ENCODE measurements at places on chromosomes 11 and 22.

- no peak for DNase-seq
Observed at GRCh38 chr11:18295316-18295715, 26.6 kb downstream of the HPS5 start.

DNA sequence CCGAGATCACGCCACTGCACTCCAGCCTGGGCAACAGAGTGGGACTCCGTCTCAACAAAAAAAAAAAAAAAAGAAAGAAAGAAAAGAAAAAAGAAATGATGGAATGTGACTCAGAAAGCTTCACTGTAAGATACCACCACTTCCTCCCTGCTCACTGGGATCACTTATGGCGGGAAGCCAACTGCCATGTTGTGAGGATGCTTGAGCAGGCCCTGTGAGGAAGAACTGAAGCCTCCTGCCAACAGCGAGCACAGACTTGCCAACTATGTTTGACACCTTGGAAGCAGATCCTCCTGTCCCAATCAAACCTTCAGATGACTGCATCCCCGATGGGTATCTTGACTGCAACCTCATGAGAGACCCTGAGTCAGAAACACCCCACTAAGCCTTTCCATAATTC, 8.3 kb downstream of the SEC14L6 start:
- no peak for DNase-seq

- DNase-seq: no peak
Observed at GRCh38 chr11:34620820-34621792, at the start of gene EHF. TSS of gene EHF (plus strand) at chr11:34621093. CDS start at chr11:34642631, 21,538 bp downstream.

- DNase-seq: no peak
Observed at GRCh38 chr22:29570456-29570855, 10.5 kb downstream of the NIPSNAP1 start.

DNA sequence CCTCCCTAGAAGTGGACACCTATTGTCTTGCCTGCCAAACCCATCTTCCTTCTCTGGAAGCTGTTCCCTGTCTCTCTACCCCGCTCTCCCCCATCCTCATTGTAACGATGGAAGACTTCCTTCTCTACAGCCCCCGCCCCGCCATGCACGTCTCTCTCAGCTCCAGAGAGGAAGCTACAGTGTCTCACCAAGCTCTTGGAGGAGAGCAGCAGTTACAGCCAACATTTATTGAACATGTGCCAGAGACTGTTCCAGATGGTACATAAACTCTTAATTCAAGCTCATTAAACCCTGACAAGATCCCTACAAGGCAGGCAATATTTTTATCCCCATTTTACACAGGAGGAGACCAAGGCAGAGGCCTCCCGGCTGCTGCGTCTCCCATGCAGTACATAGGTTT, 15.1 kb downstream of the MCHR1 start:
- DNase-seq: no peak

- DNase-seq: no peak
Observed at GRCh38 chr11:74729397-74729796, 1.8 kb downstream of the CHRDL2 start.

- no peak for DNase-seq
Observed at GRCh38 chr11:26194881-26195280, 137.0 kb upstream of the ANO3 start.

- no peak for DNase-seq
Observed at GRCh38 chr11:25981998-25982397, 349.9 kb upstream of the ANO3 start.

GRCh38 chr11:88359114-88359513, 21.6 kb upstream of the CTSC start:
- DNase-seq: no peak

DNA sequence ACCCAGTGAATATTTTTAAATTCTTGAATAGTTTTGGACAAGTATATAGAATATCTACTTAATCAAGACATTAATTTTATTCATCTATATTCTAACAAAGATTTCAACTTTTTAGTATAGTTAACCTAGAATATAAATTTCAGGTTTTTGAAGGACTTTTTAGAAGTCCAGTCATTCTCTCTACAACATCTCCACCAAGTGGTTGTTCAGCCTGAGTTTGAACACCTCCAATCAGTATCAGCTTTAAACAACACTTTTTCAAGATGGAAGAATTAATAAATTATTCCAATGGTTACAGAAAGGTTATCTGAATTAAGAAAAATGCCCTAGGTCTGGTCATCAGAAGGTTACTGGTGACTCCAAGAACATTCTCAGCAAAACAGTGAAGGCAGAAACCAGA, 31.8 kb downstream of the EIF3M start:
- no peak for DNase-seq

DNA sequence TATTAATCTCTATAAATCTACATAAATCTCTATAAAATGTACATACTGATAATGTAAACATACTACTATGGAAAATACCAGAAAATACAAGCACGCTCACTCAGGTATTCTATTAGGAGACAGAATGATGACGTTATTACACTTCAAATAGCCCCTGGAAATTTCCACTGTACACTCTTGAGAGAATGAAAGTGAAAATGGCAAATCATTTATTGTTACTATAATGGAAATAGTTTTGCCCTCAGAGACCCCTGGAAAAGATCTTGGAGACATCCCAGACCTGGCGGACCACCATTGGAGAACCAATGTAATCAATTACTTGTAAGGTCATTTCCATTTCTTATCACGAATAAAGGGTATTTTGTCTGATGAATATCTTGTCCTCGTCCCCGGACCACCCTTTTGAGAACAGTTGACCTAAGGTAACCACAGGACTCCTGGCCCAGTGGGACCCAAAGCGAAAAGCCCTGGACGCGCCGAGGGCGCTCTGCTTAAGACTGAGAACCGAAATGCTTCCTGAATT, 509 bp upstream of the PRRG4 start:
- DNase-seq: no peak

GRCh38 chr11:16796311-16796710, 57.9 kb downstream of the C11orf58 start:
- no peak for DNase-seq

- peak; percentile 7 for DNase-seq
Observed at GRCh38 chr11:72393303-72393702, 41.0 kb downstream of the CLPB start.

DNA sequence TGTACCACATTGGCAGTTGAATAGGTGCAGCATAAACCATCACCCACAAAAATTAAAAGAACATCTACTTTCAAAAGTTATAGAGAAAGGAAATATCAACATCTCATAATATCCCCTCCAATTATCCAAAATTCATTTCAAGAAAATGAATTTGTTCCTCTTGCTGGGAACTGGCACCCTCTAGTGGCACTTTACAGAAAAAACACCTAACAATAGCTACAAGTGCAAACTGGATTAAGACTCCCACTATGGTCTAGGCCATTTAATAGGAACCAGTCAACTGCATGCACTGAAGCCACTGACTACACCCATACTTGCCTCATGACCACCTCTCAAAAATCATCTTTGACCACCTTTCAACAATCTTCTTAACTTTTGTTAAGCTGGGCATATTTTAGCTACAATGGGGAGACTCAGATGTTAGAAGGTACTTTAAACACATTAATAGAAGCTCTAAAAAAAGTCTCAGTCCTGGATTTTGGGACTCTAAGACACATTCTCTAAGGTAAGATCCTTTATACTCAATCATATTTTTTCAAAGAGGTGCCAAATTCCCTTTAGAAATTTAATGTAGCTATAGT, 17.3 kb downstream of the TRAF6 start:
- no peak for DNase-seq

GRCh38 chr22:43861529-43861928, 784 bp downstream of the SULT4A1 start:
- DNase-seq: no peak

DNA sequence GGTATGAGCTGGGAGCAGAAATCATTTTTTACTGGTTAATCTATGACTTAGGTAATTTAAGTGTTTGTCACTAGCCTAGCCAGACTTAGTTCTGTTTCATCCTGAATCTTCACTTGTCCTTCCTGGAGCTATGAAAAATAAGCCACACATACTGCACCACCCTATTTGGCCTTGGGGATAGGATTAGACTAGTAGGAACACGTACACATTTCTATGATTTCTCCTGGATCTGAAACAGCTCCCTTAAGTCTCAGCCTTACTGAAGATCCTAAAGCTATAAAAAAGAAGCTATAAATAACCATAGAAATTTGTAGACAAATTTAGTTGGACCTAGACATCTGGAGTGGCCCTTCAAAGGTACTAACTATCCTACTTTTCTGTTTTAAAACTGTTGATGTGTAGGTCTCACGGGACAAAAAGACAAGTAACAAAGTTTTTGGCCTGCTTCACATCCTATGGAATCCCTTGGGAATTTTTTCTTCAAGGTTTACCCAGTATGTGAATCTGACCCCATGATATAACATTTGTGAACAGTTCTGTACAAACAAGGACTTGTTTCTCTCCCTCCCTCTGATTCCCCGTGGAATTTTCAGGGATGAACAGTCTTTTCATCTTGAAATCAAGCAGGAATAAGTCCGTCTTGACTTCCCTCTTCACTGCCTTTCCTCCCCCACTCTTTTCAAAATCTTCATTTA, 275.0 kb downstream of the FAM76B start:
- no peak for DNase-seq

DNA sequence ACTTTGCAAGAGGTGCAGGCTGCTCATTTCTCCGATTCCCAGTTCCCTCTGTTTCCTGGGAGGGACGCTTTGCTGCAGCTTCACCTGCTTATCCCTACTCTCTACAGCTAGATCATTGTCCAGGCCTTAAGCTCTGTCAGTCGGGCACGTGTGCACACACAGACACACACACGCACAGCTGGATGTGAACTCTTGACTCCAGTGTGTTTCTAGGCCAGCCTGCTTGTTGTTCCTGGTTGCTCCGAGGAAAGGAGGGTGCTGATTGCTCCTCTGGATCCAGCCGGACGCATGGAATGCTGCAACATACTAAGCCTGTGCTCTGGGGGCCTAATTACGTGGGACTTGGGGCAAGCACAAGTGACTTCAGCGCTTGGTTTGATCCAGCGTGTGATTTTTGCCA, 19.7 kb downstream of the ZNRF3 start:
- DNase-seq: no peak

DNA sequence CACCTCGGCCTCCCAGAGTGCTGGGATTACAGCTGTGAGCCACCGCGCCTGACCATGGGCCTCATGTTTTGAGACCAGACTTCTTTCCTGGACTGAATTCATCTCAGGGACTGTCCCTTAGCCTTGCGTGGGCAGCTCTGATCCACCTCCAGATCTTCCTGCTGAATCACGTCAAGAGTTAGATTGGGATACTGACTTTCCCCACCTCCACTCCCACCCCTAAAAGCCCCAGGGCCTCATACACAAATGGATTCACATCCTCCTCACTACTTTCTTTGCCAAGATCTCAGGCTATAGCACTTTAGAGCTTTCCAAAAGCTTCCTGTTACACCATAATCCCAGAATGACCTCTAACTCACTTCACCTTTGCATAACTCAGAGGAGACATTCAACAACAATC, 12.1 kb downstream of the CCDC87 start:
- DNase-seq: no peak

- DNase-seq: peak; percentile 76
Observed at GRCh38 chr22:32994041-32994830, 63.9 kb downstream of the SYN3 start.

GRCh38 chr11:128462922-128463321, 124.4 kb downstream of the ETS1 start:
- DNase-seq: no peak

DNA sequence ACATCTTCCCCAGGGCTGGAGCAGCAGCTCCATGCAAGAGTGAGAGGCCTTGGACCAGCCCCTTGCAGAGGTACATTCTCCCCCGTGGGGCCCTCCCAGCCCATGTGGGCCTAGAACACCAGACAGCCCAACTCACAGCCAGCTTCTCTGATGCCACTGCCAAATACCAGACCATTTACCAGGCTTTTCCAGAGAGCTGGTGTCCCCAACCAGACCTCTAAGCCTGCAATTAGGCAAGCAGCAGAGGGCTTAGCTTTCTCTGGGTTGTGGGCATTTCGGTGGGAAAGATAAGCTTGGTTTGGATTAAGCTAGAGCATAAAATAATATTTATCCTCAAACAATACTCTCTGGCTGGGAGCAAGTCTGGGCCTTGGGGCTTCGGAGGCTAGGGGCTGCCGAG, 75.6 kb downstream of the TP53I11 start:
- no peak for DNase-seq

- no peak for DNase-seq
Observed at GRCh38 chr11:3022300-3022967, 30.3 kb upstream of the NAP1L4 start.

GRCh38 chr11:123560006-123560405, 94.4 kb downstream of the SCN3B start:
- no peak for DNase-seq

- DNase-seq: no peak
Observed at GRCh38 chr11:57314221-57314973, 10.4 kb downstream of the TNKS1BP1 start.

GRCh38 chr11:47552566-47553405, at the start of gene CELF1:
TSS of gene CELF1 (minus strand) at chr11:47553132. CDS start at chr11:47499523, 53,609 bp downstream.
- peak; percentile 95 for DNase-seq

GRCh38 chr11:34204396-34205279, 99.2 kb downstream of the NAT10 start:
- no peak for DNase-seq

DNA sequence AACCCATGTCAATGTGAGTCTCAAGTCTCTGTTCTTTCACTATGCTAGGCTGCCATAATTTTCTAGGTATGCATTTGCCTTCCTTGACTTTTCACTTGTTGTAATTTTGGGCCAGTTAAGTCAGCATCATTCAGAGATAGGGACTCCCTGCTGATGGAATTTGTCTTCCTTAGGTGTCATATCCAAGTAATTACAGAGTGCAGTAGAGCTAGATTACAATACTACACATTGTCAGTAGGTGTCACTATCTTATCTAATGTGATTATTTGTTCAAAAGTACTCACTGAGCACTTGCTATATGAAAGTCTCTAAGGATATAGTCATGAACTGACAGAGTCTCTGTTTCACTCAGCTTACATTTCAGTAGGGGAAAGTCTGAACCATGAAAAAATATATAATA, 25.0 kb upstream of the SYN3 start:
- DNase-seq: no peak

GRCh38 chr11:124578761-124579160, 9.0 kb downstream of the OR8A1 start:
- no peak for DNase-seq

- no peak for DNase-seq
Observed at GRCh38 chr22:29331658-29332300, 16.3 kb upstream of the RASL10A start.

DNA sequence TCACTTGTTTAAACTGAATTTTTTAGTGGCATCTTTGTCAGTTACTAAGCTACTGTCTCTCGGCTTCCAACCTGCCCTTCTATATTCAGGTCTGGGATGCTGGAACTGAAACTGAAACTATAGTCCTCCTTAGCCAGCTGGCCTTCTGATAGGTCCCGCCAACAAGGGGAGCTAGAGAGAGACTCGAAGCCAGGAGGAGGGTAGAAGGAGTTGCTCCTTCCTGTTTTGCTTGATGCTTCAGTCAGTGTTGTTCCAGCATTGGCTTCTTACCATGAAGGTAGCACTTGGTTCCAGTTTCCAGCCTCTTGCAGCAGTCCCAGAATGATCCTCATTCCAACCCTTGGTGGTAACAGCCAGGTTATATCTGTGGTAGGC, 32.9 kb upstream of the HORMAD2 start:
- DNase-seq: no peak

DNA sequence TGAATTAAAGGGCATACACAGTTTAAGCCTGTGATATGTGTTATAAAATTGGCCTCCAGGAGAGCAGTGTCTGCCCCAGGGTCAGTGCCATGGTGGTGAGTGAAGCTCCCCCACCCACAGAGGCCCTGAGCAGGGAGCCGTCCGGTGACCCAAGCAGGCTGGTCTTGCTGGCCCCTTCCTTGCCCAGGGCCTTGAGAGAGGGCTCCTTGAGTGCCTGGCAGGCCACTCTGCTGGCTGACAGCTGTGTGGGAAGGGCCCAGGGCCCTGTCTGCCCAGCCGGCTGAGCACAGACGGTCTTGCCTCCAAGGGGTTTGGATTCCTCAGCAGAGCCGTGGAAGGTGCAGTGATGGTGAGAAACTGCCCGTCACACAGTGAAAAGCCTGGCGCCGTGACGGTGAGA, 25.9 kb downstream of the PTDSS2 start:
- DNase-seq: no peak

Measured in islet precursor cell (in vitro differentiated cells).